Thymus (tissue), 14 donors: ENCODE measurements at places on chromosomes 2 and 18.

DNA sequence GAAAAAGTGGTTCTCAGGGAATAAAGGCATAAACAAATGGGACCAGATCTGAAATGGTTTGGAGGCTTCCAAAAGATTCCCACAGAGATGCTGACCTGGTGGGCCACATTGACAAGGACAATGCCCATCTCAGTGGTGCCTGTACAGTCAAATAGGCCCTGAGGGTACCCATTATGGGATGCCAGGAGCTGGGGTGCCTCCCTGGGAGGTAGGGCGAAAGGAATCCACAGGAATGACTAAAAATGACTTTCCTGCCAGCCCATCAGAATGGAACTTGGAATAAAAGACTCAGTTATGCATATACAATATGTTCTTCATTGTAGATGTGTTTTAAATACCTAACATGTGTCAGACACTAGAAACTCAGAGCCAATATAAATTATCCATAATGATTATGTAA, 248.5 kb downstream of the RNF144A start:
- no peak for DNase-seq

GRCh38 chr2:232281858-232282507, 96.6 kb upstream of the ALPP start:
- no peak for DNase-seq

- DNase-seq = no peak
Observed at GRCh38 chr2:25098670-25099486, 57.0 kb downstream of the EFR3B start.

DNA sequence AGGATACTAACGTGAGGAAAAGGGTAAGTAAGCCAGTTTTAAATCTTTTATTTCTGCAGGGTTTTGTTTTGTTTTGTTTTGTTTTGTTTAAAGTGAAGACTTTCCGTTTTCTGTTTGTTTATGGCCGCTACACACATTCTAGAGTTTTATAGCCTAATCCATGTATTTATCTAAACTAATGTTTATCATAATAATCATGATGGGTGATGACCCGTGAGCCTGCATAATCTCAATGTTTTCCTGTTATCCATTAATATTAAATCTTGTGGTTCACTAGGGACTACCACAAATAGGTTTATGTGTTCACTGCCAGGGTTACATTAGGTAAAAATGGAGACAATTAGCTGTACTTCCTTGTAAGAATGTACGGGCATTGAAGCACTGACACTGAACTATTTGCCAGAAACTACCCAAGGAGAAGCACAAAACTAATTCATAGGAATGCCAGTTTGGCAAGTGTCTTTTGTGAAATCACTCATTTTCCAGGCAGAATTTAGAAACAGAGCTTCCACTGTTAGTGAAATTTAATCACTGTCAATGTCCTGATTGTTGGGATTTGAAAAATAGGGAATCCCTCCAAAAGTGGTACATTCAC, 574.8 kb downstream of the LRP1B start:
- DNase-seq = no peak

GRCh38 chr18:68445136-68445535, 269.8 kb downstream of the TMX3 start:
- no peak for DNase-seq

GRCh38 chr2:171893824-171894611, at the start of gene SLC25A12:
TSS of gene SLC25A12 (minus strand) at chr2:171894244. CDS start at chr2:171894214, 30 bp downstream.
- peak; percentile 66 for DNase-seq

- DNase-seq = no peak
Observed at GRCh38 chr2:239199041-239199768, 201.6 kb downstream of the HDAC4 start.

DNA sequence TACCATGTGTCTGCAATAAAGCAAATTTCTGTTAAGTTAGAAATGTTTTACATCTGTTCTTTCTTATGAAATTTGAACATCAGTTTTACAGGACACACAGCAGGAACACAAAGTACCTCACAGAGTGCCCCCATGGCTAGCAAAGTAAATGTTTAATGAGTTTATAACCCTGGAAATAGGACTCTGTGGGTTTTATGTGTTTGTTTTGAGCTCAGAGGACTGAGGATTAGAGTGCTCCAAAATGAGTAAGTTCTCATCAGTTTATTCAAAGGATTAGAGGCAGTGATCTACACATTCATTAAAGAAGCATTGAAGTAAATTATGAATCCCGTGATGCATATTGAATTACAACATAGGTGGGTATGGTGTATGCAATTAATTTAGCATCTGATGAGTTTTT, 281.8 kb downstream of the GULP1 start:
- DNase-seq = no peak

DNA sequence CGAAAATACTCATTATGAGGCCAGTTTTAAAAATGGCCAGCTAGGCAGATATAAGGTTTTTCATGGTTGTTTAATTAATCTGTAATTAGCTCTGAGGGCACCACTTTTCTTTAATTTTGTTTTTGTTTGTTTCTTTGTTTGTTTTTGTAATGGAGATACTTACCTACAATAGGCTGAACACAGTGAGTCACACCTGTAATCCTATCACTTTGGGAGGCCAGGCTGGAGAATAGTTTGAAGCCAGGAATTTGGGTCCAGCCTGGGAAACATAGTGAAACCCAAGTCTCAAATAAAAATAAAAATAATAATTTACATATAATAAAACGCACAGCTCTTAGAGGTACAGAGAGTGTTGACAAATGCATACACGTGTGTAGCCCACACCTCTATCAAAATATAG, 56.8 kb upstream of the MSH2 start:
- DNase-seq = no peak

DNA sequence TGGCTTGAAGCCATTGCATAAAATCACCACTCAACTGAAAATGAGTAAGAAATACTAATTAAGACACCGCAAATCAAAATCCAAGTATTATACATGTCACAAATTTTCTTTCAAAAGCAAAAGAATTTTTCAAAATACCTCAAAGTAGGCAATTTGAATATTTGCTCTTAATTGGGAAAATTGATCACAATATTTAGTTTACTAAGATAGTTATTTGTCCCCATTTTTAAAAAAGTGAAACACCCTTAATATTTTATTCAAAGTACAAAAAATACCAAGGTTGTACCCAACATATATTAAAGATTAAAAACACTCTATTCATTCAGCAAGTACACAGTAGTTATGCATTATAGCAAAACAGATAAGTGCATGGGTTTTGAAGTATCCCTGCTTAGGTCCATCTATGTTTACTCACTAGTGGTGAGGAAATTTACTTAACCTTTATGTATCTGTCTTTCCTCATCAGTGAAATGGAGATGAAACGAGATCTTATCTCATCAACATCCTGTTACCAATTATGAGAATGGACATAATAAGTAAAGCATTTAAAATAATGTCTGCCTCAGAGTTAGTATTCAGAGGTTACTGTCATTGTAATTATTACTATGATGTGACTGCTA, 35.1 kb downstream of the VPS54 start:
- no peak for DNase-seq

DNA sequence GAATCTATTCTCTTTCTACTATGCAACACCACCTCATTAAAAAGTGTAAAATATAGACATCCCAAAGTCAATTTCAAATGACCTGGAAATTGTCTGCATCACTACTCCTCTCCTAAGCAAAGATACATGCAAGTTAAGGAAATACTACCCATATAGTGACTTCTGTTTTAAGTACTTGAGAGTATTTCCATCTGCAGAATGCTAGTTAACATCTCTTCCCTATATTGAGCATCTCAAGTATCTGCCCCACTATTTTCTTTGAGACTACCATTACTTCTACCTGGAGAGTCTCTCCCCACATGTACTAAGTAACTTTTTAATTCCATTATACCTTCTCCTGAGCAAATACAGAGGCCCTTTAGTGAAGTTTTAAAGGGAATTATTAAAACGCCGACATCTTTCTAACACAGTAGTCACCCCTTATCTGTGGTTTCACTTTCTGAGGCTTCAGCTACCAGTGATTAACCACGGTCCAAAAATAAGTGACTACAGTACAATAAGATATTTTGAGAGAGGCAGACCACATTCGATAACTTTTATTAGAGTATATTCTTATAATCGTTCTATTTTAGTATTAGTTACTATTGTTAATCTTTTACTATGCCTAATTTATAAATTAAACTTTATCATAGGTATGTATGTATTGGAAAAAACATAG, 21.8 kb downstream of the CWC22 start:
- DNase-seq = no peak

DNA sequence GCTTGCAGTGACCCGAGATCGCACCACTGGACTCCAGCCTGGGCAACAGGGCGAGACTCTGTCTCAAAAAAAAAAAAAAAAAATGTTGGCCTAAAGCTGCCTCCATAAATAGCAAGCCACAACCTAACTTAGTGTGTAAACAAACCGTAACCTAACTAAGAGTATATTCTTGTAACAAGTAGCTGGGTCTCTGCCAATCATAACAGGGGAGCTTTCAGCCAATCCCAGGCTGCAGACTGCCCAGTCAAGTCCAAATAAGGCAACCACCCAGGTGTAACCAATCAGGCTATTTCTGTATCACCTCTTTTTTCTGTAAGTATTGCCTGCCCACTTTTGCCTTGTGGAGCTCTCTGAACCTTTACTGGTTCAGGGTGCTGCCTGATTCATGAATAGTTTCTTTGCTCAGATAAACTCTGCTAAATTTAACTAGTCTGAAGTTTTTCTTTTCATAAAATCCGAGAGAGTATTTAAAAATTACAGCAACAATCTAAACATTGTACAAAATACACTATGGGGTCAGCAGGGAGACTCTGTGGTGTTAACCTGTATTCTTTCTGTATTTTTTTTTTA, 4.5 kb downstream of the PSTPIP2 start:
- DNase-seq = no peak

DNA sequence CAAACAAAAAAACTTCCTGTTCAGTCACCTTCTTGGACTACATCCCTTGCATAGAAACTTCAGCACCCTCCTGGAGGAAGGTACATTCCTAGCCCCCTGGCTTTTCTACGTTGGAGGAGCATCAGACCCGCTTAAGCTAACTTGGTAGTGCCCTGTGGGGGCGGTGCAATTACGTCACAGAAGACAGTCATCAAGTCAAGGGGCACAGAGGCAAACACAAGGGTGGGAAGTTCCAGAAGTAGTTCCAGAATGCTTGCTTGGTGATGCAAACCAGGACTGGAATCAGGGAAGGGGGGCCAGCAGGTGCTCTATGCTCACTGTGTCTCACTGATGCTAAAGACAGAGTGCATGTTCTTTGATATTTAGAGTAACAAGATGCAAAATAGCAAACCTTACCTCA, 15.2 kb upstream of the AGFG1 start:
- no peak for DNase-seq

- DNase-seq = no peak
Observed at GRCh38 chr2:241035818-241036396, 37.5 kb downstream of the SNED1 start.

- DNase-seq = peak; percentile 86
Observed at GRCh38 chr2:101474731-101475384, at the start of gene RFX8. TSS of gene RFX8 (minus strand) at chr2:101475112. CDS start at chr2:101466848, 8,264 bp downstream.

GRCh38 chr2:121911036-121911435, 155.6 kb downstream of the TSN start:
- no peak for DNase-seq

DNA sequence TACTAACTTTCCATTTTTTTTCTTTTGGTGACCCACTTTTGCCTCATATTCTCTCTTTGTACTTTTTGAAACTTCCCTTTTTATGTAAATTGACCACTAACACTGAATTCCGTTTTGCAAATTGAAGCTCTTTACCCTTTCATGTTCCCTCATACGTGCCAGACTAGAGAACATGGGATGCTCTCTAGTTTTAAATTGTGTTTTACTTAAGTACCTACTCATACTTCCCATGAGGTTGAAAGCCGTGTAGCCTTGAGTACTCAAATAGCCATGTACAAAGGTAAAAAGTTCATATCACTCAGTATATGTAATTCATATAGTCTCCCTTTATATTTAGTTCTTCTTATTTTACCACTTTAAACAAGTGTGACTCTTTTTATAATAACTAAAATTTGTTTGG, 119.7 kb downstream of the PIK3C3 start:
- DNase-seq = no peak

GRCh38 chr2:86243950-86244733, 44.9 kb downstream of the MRPL35 start:
- DNase-seq = no peak

DNA sequence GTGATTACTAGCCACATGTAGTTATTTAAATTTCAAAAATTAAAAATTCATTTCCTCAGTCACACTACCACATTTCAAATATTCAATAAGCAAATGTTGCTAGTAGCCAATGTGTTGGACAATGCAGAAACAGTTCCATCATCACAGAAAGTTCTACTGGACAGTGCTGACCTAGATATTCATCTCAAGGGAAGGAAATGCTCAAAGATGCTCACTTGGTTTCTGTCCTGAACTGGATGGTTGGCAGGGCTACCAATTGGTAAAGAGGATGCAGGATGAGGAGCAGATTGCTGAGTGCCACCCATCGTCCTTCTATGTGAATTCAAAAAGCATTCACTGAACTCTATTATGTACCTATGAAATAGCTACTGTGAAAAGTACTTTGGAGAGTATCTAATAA, 6.0 kb upstream of the UBXN2A start:
- no peak for DNase-seq

DNA sequence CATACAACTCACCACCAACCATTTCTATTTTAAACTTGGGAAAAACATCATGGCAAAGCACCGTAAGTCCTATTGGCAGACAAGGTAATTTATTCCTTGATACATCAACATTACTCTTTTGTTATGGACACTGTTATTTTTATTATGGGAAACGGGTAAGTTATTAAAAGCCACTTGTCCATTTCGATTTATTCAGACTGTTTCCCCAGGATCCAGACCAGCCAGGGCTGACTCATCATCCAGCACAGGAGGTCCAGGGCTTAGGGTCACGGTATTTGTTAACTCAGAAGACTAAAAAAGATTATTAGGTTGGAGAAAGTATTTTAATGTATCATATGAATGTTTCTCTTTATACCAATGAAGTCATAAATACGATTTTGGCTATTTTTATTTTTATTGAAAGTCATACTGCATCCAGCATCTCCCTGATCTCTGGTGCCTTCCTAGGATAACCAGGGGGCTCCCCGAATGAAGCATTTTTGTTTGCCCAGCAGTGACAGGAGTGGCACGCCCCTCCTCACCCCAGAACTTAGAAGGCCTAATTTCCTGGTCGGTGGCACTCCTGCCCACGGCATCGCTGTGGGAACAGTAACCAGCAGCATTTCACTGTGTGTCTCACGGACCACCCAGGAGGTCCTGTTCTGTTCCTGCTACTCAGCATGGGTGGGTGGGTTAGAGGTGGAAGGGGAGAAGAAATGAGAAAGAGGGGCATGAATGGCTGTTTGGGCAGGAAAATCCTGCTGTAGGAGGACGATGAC, 446.1 kb downstream of the EIPR1 start:
- DNase-seq = no peak

- no peak for DNase-seq
Observed at GRCh38 chr2:60478660-60479059, 74.8 kb downstream of the BCL11A start.

GRCh38 chr2:118202707-118203303, 114.5 kb downstream of the INSIG2 start:
- no peak for DNase-seq

- DNase-seq = no peak
Observed at GRCh38 chr2:189234991-189235390, 55.4 kb upstream of the COL5A2 start.

- no peak for DNase-seq
Observed at GRCh38 chr2:18518116-18519111, 42.0 kb downstream of the RDH14 start.

- DNase-seq = no peak
Observed at GRCh38 chr18:44733069-44733753, 52.5 kb downstream of the SETBP1 start.
